ENCODE measurements at places on chromosomes 13 and 19.

DNA sequence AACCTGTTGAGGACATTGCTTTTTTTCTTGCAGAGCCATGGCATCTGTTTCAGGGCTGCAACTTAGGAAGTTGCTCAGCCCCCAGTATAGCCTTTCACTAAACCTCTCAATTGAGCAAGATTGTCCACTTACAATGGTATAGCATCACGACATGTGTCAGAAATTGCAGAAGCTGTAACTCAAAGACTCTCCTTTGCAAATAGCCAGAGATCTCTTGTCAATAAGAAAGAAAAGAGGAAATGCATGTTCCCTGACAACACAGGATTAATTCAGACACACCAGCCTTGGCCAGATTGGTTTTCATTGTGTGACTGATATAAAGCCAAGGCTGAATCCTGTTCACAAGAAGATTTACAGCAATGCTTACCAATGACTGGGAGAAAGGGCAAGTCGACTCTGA, 38.7 kb upstream of the CYSLTR2 start:
- DNase-seq: no peak

DNA sequence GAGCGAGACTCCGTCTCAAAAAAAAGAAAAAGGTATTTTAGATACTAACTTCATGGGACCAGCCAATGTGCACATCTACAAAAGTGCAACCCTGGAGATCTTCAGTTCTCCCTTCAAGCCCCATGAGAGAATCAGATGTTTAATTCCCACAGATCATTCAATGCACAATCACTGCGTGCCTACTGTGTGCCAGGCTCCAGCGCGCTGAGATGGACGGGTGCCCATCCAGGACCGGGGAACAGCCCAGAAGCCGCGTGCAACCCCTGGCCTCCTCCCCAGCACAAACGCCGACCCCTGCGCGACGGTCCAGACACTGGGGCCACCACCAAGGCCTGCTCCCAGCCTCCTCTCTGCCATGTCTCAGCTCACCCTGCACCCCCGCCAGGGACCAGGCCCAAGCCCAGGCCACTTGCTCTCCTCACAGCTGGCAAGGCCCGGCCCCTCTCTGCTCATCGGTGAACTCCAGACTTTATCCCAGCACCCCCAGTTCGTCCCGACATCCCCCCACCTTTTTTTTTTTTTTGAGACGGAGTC, 5.3 kb downstream of the BTBD2 start:
- DNase-seq: no peak

GRCh38 chr13:97471711-97472110, 37.7 kb downstream of the RAP2A start:
- no peak for DNase-seq

GRCh38 chr19:50725218-50725910, 2.2 kb downstream of the CLEC11A start:
- DNase-seq: no peak

DNA sequence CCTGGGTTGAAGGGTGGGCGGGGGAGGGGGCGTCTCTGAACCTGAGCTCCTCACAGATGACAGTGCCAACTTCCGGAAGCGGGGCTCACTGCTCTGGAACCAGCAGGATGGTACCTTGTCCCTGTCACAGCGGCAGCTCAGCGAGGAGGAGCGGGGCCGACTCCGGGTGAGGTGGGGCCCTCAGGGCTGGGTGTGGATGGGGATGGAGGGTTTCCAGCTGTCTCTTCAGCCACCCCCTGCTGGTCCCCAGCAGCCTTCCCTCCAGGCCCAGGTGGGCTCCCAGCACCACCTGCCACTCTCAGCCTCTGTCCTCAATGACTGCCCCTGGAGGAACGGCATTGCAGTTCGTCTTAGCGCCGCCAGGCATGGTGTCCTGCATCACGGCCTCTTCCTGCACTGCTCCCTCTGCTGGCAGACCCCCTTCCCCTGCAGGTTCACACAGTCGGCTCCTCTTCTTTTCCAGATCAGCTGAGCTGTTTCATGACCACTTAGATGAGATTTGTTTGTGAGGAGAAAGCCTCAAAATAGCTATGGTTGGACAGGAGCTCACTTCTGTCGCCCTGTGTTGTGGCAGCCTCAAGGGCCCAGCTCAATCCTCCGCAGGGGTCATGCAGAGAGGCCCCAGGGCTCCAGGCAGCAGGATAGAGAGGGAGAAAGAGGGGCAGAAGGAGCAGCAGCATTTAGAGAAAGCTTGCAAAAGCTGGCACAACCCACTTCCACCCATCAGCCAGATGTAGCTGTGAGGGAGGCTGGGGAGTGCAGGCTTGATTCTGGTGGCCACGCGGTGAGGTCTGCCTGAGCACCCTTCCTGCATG, 2.5 kb upstream of the GARIN5A start:
- DNase-seq: no peak

DNA sequence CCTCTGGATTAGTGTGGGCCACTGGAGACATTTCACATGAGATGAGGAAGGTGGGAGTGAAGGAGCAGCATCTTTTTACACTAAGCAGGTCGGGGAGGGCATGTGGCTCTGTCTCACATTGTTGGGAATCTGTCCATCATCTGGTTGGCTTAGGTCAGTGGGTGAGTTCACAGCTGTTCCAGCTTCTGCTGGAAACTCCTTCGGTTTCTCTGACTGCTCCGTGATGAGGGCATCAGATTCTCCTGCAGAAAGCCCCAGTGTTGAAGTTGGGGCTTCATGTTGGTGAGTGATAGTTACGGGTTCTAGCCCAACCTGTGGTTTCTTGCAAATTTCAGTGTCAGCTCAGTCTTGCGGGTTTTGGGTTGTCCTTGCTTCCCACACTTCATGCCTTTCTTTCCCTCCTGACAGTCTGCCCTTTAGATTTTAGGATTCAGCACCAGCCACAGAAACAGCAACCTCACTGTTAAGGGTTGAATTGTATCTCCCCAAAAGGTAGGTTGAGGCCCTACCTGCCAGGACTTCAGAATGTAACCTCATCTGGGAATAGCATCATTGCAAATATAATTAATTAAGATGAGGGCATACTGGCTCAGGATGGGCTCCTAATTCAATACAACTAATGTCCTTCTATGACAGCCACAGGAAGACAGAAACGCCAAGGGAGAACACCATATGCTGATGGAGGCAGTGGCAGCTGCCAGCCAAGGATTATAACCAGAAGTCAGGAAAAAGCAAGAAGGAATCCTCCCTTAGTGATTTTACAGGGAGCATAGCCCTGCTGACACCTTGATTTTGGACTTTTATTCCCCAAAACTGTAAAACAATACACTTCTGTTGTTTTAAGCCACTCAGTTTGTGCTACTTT, 7.6 kb upstream of the ALOX5AP start:
- DNase-seq: no peak

DNA sequence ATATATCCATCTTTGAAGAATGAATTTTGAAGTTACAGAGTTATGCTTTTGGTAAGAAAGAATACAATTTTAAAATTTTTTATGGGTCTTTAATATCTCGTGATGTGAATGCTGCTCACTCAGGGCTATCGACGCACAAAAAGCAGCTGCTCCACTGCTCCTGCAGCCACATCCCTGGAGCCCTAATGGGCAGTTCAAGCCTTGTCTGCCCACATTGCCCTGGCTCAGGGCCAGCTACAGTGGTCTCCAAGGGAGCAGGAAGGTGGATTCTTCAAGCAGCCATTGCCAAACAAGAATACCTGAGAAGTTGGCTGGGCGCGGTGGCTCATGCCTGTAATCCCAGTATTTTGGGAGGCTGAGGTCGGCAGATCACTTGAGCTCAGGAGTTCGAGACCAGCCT, 85.8 kb downstream of the IPO5 start:
- no peak for DNase-seq

DNA sequence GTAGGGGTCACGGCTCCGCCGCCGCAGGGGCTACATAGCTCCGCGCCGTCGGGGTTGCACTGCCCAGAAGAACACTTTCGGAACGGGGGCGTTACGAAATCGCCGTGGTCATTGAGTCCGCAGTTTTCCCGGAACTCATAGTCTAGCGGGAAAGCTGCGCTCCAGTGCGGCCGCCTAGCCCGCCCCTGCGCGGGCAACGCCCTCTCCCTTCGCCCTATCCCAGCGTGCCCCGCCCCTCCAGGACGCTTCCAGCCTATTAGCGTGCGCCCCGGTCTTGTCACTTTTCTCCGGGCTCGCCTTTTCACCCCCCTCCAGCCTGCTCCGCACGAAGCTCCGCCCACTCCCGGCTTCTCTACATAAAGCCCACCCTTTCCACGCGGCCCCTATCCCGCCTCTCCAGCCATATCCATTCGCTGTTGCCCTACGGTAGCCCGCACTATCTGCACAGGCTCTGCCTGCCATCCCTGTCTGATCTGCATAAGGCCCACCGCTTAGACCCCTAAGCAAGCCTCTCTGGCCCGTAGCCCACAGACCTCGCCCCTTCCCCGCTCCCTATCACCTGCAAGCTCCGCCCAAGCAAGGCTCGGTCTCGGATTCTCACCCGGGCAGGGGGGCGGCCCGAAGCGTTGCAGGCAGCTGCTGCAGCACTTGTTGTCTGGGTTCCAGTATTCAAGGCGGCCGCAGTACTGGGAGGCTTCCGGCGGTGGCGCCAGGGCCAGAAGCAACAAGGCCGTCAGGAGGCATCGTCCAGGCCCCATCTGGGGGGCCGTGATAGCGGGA, 1.6 kb downstream of the IGFLR1 start:
- DNase-seq: peak; percentile 82

- DNase-seq: no peak
Observed at GRCh38 chr13:26132756-26133155, 80.9 kb upstream of the SHISA2 start.

DNA sequence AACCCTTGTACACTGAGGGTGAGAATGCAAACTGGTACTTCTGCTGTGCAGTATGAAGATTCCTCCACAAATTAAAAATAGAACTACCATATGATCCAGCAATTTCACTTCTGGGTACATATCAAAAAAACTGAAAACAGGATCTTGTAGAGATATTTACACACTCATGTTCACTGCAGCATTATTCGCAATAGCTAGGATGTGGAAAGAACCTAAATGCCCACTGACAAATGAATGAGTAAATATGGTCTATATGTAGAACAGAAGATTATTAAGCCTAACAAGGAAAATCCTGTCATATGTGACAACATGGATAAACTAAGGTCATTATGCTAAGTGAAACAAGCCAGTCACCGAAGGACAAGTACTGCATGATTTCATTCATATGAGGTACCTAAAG, 304.7 kb downstream of the ENOX1 start:
- no peak for DNase-seq

GRCh38 chr13:106927421-106927820, 359.5 kb upstream of the ARGLU1 start:
- no peak for DNase-seq

DNA sequence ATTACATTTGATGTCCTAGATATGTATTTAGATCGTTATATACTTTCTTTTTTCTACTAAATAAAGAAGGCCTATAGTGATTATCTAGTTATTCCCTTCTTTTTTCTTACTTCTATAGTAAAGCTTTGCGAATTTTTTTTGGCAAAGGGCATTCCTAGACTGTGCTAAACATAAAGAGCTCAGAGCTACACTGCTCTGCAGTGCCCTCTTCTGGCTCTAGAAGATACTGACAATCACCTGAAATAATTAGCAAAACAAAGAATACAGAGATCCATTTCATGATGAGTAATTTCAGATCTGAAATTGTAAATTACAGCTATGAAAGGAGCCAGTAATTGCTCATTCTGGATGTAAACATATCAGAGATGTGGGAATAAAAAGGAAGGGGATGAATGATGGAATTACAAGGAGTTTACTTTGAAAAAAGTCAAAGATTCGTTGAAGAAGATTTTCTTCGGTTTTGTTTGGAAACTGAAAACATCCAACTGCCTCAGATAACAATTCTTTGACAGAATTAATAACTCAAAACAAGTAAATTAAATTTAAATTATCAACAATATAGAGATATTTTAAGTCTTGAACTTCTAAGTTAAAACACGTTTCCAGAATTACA, 288.5 kb downstream of the NALCN start:
- DNase-seq: no peak

GRCh38 chr19:2636897-2637683, 65.4 kb downstream of the GNG7 start:
- DNase-seq: peak; percentile 60

DNA sequence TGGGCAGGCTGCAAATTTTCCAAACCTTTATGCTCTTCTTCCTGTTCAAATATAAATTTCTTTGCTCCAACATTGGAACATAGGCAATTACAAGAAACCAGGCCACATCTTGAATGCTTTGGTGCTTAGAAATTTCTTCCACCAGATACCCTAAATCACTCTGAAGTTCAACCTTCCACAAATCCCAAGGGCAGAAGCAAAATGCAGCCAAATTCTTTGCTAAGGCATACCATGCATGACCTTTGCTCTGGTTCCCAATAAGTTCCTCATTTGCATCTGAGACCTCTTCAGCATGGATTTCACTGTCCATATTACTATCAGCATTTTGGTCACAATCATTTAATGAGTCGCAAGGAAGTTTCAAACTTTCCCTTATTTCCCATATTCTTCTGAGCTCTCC, 130.9 kb downstream of the DIAPH3 start:
- no peak for DNase-seq

GRCh38 chr19:49103331-49104085, 10.7 kb upstream of the LIN7B start:
- DNase-seq: no peak

DNA sequence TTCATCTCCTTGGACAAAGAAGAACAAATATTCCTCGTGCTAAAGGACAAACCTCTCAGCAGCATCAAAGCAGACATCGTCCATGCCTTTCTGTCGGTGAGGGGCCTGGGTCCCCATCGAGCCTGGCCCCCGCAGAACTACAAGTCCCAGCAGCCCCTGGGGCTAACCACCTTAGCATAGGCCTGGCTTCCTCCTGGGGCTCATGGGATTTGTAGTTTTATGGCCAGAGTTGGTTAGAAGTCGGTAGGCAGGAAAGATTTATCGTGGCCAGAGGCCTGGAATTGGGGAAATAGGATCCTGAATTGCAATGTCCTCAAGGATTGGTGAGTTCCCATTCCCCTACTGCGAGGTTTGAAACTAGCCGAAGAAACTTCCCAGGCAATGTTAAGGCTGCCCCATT, 19.6 kb downstream of the TMEM150B start:
- DNase-seq: peak; percentile 14

DNA sequence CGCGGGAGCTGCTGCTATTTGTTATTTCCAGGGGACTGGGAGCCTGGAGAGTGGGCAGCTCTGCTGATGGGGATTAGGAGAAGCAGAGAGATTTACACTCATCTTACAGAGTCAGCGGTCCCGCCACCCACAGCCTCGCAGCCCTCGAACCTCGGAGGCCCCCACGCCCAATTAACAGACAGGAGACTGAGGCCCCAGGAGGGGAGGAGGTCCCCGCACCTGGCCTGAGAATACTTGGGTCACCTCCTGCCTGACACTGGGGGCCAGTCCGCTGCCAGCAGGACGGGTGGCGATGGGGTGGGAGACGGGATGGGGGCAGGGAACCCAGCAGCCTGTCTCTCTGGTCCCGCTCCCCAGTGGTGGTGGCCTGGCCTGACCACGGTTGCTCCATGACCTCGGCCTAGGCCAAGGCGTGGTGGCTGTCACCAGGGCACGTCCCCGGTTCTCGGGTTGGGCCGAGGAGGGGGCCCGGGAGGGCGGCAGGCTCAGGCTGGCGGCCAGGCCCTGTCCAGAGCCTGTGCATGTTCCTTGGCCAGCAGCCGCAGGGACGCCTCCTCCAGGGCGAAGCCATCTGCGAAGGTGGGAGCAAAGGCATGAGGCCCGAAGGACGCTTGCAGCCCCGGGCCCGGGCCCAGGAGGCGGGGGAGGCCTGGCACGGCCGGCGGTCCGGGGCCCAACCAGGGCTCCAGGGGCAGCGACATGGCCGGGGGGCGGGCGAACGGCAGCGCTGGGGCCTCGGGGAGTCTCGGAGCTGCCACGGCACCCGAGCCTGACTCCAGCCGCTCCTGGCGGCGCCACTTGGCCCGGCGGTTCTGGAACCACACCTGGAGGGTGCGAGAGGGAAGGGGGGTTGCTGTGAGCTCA, 1.7 kb downstream of the RAX2 start:
- DNase-seq: no peak
